ENCODE measurements at places on chromosomes 16 and 17.

GRCh38 chr16:61926766-61927165 is 109.5 kb downstream of the CDH8 start:
- H3K36me3 ChIP-seq: no peaks in the 10 kb centered on the region
- H3K27ac ChIP-seq: no peak overlapping the region
- peaks cover 17% of the 10 kb centered on the region for H3K4me1 ChIP-seq
- H3K27me3 ChIP-seq: no peaks in the 10 kb centered on the region

DNA sequence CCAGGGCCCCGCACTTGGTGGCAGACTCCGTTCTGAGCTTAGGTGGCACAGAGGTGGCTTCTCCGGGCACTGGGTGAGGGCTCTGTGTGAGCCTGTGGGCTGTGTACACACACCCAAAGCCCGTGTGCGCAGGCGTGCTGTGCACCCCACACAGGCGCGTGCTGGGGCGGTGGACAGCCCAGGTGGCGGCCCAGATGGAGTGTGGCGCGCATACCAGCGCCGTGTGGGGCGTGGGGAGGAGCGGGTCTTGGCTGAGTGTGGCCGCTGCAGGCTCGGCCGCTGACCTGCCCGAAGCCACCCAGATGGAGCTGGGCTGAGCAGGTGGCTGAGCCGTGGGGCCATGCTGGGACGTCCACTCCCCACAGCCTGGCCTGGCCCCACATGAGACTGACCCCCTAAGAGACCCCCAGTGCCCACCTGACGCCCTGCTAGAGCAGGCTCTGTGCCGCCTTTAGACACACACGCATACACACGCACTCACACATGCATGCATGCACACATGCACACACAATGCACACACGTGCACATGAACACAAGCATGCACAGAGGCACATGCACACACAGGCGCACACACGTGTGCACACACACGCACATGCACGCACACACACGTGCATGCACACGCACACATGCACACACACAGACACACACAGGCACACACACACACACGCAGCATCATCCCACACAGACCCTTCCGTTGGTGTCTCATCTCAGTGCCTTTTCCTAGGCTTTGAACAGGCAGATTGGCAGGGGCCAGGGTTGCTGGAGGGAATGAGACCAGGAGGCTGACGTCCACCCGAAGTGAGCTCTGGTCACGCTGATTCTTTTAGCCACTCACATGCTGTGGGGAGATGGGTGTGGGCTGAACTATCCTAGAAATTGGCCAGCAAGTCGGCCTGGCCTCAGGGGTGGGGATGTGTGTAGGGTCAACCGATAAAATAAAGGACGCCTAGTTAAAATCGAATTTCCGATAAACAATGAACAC is 2.1 kb downstream of the PRR35 start:
- H3K36me3 ChIP-seq: no peaks in the 10 kb centered on the region
- peaks cover 43% of the 10 kb centered on the region for H3K27me3 ChIP-seq
- peaks cover 19% of the 10 kb centered on the region for H3K4me1 ChIP-seq
- no peak overlapping the region for H3K27ac ChIP-seq
- no peak for DNase-seq

GRCh38 chr17:50834429-50835300 is 721 bp upstream of the WFIKKN2 start:
- H3K36me3 ChIP-seq: no peaks in the 10 kb centered on the region
- H3K4me1 ChIP-seq: peaks cover 53% of the 10 kb centered on the region
- peak overlapping the region; percentile 93 for H3K27ac ChIP-seq

DNA sequence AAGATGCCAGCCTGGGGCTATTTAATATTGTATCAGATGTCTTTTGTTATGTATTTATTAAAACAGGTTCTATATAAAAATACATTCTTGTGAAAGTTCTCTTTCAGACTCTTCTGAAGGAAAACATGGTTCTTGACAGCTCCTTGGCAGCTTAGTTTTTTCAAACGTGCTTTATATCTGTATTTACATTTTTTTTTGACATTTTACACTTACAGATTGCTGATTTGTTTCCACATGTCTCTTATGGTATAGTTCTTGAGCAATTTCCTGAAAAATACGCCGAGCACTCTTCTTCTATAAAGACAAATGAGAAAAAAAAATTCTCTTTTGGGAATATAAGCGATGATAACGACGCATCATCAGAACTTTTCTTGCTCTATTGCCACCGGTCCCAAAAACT is 9.5 kb downstream of the IGSF6 start:
- DNase-seq: no peak
- H3K36me3 ChIP-seq: peaks cover 4% of the 10 kb centered on the region
- no peaks in the 10 kb centered on the region for H3K27me3 ChIP-seq

DNA sequence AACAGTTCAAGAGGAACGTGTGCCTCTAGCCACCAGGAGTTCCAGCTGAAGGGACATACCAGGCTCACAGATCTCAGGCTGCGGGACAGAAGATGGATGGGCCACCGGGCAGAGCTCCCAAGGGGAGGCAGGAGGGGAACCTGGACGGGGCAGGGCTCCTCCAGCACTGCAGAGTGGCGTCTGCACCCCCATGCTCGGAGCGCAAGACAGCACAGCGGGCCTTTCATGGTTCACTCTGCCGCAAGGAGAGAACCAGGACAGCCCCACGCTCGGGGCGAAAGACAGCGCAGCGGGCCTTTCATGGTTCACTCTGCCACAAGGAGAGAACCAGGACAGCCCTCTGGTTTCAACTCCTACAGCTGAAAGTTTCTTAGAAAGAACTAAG is 20.6 kb downstream of the SLC38A10 start:
- H3K4me1 ChIP-seq: no peaks in the 10 kb centered on the region
- H3K27ac ChIP-seq: no peak overlapping the region
- peaks cover 21% of the 10 kb centered on the region for H3K36me3 ChIP-seq
- no peak for DNase-seq
- H3K27me3 ChIP-seq: no peaks in the 10 kb centered on the region

Data from mesothelial cell of epicardium (in vitro differentiated cells).